ENCODE measurements at places on chromosomes 12 and 14. TPM values are rescaled to one million over a fixed set of nuclear protein-coding genes. Genes with fewer than 3 reads are reported as not detected.

Gene AQP2
- total RNA-seq: not detected

Gene IL26
- total RNA-seq: 2.0 TPM

Gene OTOGL
- not detected for total RNA-seq

Gene KRT83
- total RNA-seq: not detected

Gene ADAM21
- total RNA-seq: 0.15 TPM

Gene A2M
- not detected for total RNA-seq

Gene CLEC4D
- total RNA-seq: not detected

Gene SERPINA10
- total RNA-seq: not detected

Gene PLEKHA5
- 6.6 TPM for total RNA-seq

Gene CATSPERB
- total RNA-seq: 0.65 TPM

Gene SCNN1A
- total RNA-seq: 0.17 TPM

Gene PTPRR
- total RNA-seq: not detected

Gene WBP11
- 131 TPM for total RNA-seq

Gene RPL10L
- total RNA-seq: not detected

Gene KRT73
- 0.19 TPM for total RNA-seq

Gene HIP1R
- 19.3 TPM for total RNA-seq

Gene PLCZ1
- total RNA-seq: not detected

Gene IL22
- total RNA-seq: 6.4 TPM

Gene KCNA5
- total RNA-seq: not detected

Gene CAMKK2
- total RNA-seq: 22.0 TPM

Gene ASCL1
- not detected for total RNA-seq

Gene GYS2
- total RNA-seq: not detected

Gene BMAL2
- 14.9 TPM for total RNA-seq

Gene NPFF
- total RNA-seq: 0.58 TPM

Gene KIF5A
- 0.99 TPM for total RNA-seq
